Renal cortex interstitium (tissue), 15 donors: ENCODE measurements at places on chromosomes 1 and 21.
A peak's percentile ranks its signal among the peaks of the same experiment; 100 is the strongest.

GRCh38 chr1:155242805-155243358 lies 12.4 kb downstream of the ENTREP3 start:
- DNase-seq = no peak

DNA sequence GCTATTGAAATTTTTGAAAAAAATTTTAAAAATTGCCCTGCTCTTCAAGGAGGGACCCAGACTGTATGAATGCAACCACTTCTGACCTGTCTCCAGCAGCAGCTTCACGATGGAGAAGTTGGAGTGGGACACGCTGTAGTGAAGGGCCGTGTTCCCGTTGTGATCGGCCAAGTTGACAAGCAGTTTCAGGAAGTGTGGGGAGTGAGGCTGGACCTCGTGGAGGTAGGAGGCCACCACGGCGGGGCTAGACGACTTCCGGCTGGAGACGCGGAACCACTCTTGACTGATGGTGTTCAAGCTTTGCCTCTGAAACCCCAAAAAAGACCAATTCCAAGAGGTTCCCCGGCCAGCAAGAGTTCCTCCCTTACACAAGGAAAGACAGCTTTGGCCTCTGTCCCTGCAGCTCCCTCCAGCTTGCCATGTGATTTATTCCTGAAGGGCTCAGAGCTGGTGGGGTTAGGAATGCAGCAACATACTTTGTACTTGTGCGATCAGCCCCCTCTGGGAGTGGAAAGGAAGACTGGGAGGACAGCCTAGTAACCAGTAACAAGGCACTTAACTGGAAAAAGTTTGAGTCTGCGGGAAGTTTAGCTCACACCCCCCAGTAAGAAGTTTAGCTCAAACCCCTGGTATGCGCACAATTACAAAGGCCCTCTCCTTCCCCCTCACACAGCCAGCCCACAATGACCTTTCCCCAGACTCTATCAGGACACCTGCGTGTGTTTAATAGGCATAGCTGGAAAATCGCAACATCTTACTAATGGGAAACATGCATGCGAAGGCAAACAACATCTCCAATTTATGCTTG lies 56.0 kb downstream of the KANK4 start:
- no peak for DNase-seq

GRCh38 chr1:173191011-173191705 lies 16.0 kb downstream of the TNFSF4 start:
- no peak for DNase-seq

DNA sequence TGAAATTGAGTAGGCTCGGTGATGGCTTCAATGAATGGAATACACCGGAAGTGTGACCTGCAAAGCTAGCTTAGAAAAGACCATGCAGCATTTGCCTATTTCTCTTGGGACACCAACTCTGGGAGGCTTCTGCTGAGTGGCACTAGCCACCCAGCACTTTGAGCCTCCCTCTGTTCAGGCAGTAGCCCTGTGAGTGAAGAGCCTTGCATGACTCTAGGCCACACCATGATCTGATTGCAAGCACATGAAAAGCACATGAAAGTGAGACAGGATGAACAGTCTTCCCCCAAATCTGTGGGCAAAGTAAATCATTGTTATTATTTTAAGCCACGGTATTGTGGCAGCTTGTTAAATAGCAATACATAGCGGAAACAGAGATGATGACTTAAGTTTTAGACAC lies 2.8 kb downstream of the CD48 start:
- DNase-seq = no peak

- no peak for DNase-seq
Observed at GRCh38 chr21:21188513-21189195, 190.4 kb downstream of the NCAM2 start.

GRCh38 chr1:10495952-10496351 lies 21.2 kb downstream of the PEX14 start:
- DNase-seq = no peak

- no peak for DNase-seq
Observed at GRCh38 chr1:206003854-206004800, 932 bp upstream of the RAB7B start.

DNA sequence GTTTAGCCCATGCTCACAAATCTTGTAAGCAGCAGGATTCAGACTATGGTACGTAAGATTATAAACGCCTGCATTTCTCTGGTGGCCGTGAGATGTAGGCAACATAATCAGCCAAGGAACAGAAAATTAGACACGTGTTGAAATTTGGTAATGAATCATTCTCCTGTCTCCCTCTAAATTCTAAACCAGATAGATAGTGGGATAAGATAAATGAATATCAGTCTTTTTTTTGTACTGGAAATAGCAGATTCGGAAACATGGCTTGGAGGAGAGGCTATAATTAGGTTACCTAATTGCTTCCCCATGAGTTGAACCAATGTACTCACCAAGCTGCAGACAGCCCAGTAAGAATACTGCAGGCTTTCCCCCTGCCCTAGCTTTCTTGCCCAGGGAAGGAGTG lies 172.3 kb downstream of the TGFB2 start:
- DNase-seq = no peak

- no peak for DNase-seq
Observed at GRCh38 chr1:21352586-21352985, 62.3 kb upstream of the ECE1 start.

- no peak for DNase-seq
Observed at GRCh38 chr1:154833209-154833608, 36.9 kb downstream of the KCNN3 start.

GRCh38 chr1:192550922-192551534 lies 24.5 kb upstream of the RGS1 start:
- DNase-seq = no peak

DNA sequence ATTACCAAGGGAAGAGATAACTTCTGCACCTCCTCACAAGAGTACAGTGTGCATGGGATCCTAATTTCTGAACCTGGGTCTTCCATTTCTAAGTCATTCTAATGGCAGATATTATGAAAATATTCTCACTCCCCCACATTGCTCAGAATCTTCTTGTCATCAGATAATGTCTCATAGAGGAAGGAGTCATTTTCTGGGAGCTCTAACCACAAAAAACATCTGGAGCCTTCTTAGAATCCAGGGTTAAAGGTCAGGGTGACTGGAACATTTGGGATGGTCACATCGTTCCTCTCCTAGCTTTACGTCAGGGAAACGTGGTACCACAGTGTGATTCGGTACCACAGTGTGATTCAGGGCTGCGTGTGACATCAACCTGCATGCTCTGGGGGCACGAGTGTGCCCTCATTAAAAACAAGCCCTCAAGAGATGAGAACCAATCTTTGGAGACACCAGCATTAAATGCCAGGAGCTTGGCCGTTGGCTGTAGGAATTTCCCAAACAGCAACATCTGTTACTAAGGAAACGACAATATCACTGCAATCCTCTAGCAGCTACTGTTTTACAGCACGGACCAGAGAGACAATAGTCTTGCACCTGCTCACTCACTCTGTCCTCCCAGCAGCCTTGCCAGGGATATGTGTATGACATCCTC lies 179.1 kb downstream of the PSMG1 start:
- DNase-seq = no peak

GRCh38 chr21:15809818-15810217 lies 80.0 kb downstream of the USP25 start:
- DNase-seq = no peak

DNA sequence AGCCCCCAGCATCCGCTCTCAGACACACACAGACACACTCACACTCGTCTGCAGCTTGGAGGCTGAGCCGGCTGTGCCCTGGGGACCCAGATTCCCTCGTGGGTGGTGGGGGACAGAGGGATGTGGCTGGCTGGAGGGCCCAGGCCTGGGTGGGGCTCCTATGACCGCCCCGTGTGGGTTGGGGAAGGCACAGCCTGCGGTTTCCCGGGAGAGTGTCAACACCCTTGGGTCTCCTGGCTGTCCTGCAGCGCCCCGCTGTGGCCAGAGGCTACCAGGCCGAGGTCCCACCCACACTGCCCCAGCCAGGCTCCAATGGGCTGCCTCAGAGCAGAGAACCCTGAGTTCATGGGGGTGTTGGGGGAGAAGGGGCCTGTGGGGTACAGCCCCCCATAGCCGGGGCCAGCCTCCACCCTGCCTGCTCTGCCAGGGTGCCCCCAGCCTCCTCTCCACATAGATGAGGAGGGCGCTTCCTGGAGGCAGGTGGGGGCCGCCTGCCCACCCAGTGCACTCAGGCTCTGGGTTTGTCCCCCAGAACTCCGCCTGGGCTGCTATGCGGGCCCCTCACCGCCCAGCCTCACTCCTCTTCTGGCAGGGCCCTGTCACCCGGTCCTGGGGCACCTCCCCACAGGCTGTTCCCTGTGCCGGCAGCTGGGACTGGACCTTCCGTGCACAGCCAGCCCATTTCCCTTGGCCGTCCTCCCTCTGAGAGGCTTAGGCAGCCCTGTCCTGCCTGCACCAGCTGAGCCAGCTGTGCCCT lies at the start of gene TTC34:
TTC34 (minus strand) TSS at position 159 of the 757 bp plus-strand sequence. CDS start 866 bp downstream, outside the sequence.
- no peak for DNase-seq

GRCh38 chr1:236175642-236176336 lies 33.5 kb downstream of the GPR137B start:
- DNase-seq = no peak

- DNase-seq = no peak
Observed at GRCh38 chr1:116943438-116943837, 33.7 kb downstream of the PTGFRN start.

GRCh38 chr1:65025794-65026193 lies 59.4 kb upstream of the JAK1 start:
- DNase-seq = no peak

GRCh38 chr1:228989176-228989575 lies 253.9 kb downstream of the RHOU start:
- DNase-seq = no peak

DNA sequence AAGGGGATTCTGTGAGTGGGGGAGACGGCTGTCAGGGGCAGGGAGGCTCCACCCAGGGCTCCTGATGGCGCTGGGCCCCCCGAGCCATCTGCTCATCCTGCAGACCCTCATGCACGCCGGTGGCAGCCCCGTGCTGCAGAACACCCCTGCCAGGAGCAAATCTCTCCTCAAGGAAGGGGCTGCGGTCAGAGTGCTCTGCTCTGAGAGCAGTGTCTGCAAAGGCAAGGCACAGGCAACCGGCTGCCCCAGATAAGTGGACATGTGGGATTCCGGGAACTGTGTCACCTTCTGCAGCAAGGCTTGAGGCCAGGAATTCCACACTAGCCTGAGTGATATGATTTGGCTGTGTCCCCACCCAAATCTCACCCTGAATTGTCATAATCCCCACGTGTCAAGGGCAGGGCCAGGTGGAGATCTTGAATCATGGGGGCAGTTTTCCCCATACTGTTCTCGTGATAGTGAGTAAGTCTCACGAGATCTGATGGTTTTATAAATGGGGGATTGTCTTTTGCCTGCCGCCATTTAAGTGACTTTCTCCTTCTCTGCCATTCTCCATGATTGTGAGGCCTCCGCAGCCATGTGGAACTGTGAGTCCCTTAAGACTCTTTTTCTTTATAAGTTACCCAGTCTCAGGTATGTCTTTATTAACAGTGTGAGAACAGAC lies 101.0 kb downstream of the PDE9A start:
- no peak for DNase-seq

GRCh38 chr1:32746130-32746529 lies 43.6 kb upstream of the SYNC start:
- DNase-seq = no peak

- DNase-seq = peak; percentile 23
Observed at GRCh38 chr1:155591770-155592169, 18.2 kb upstream of the MSTO1 start.
